Renal cortical epithelial cell (primary cell): ENCODE measurements at places on chromosomes 6 and 20. TPM values are rescaled to one million over a fixed set of nuclear protein-coding genes. Genes with fewer than 3 reads are reported as not detected.
A peak's percentile ranks its signal among the peaks of the same experiment; 100 is the strongest.

PTGIS gene
- total RNA-seq: 0.52 and 7.1 TPM in 2 replicates

PRDM13 gene
- not detected in 2 replicates for total RNA-seq

COX4I2 gene
- total RNA-seq: not detected in 2 replicates

CLVS2 gene
- under 0.01 TPM in 1 of 2 replicates, not detected in the other for total RNA-seq

HDGFL1 gene
- not detected in 2 replicates for total RNA-seq

DNA sequence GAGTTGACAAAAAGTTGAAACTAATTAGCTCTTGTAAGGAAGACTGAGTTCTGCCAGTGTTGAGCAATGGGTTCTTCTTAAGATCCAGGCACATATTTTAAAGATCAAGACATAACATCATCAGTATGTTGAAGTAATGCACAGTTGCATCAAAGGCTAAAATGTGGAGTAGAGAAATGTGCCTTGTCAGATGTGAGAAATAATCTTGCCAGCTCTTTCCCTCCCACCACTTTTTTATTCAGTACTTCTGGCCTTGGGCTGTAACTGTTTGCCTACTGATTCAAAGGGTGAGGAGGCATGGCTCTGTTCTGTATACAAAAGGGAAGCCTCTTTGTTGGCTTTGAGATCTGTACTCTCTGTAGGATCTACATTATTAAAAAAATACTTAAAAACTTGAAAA, 13.1 kb downstream of the PKIB start:
- peak; percentile 5 for DNase-seq

- DNase-seq: no peak
These were observed 374.8 kb downstream of the MAFB start for GRCh38 chr20:40314278-40314677.

- DNase-seq: no peak
These were observed 17.7 kb upstream of the MYB start for GRCh38 chr6:135163440-135163738.

DNA sequence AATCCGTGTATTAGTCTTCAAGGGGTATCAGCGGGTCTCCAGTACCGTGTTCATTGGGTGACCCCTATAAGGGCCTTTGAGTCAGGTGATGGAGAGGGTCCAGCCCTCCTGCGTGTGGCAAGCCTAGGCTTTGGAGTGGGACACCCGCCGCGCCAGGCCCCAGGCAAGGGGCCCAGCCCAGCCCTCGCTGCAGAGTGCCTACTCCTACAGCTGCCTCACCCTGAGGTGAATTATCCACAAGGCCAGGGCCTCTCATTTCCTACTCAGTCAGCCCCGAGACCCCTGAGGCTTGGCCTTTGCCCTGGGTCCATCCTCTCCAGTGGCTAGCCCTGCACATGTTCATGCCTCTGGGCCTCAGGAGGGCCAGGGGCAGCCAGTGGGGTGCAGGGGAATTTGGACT, 45.1 kb downstream of the TMEM242 start:
- DNase-seq: no peak

- no peak for DNase-seq
These were observed 704.1 kb downstream of the PTPRT start for GRCh38 chr20:42485556-42485955.

GRCh38 chr20:48607544-48607865, 220.3 kb downstream of the PREX1 start:
- DNase-seq: no peak

- DNase-seq: no peak
These were observed 42.5 kb upstream of the HBS1L start for GRCh38 chr6:135097172-135097571.

GRCh38 chr6:97405818-97406409, 122.9 kb upstream of the MMS22L start:
- peak; percentile 11 for DNase-seq

GRCh38 chr6:4970739-4971395, 33.0 kb downstream of the RPP40 start:
- no peak for DNase-seq

GRCh38 chr6:120302041-120302440, 952.5 kb upstream of the MAN1A1 start:
- peak; percentile 27 for DNase-seq

DNA sequence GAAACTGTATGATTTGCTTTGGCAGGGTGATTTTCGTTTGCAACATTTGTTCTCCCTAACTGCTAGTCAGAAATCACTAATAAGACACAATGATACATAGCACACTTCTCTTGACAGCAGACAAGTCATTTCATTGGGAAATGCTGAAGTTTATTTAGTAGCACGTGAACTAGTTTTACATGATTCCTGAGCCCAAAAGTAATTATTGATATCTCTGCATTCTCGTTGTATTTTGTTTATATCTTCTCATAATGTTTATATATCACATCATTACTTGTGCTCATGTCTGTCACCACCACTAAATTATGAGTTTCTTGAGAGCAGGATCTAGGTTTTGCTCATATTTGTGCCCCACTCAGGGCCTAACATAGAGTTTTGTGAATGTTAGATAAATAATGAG, 151.7 kb downstream of the KIF6 start:
- no peak for DNase-seq

- DNase-seq: no peak
These were observed 49.9 kb downstream of the KCNB1 start for GRCh38 chr20:49432550-49432949.

GRCh38 chr20:1912053-1912452, 16.8 kb downstream of the SIRPA start:
- no peak for DNase-seq

DNA sequence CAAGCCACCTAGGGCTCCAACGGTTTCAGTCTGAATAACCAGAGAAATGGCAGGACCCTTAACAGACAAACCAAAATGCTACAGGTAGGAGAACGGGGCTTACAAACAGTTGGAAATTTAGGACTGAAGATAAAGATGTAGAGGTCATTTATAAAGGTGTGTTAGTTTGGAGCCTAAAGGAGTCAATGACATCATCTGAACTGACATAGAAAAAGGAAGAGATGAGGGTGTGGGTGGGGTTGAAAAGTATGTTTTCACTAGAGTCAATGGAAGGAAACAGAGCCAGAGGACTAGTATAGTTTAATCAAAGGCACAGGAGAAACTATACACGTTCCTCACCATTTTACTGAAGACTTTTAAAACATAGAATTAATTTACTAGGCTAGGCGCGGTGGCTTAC, 71.0 kb upstream of the FOXO3 start:
- DNase-seq: no peak

DNA sequence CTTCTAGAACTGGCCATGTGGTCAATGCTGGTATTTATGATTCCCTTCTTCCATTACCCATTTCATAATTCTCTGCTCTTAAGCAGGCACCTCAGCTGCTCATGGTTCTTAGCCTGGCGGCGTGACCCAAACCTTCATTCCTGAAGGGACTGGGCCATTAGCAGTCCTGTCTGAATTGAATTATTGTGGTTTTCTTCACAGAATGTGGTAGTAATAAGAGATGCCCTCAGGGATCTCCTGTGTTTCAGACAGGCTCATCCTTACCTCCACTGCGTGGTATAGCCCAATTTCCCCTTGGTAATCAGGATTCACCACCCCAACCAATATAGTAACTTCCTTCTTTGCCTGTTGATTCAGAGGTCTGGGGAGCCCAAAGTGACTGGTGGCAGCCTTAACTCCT, 37.6 kb downstream of the PKIB start:
- DNase-seq: no peak

- no peak for DNase-seq
These were observed 30.3 kb upstream of the MAPK13 start for GRCh38 chr6:36099869-36100483.
